NCI-H1930 (cell line): ENCODE measurements at places on chromosomes 3 and 15.
A peak's percentile ranks its signal among the peaks of the same experiment; 100 is the strongest.

DNA sequence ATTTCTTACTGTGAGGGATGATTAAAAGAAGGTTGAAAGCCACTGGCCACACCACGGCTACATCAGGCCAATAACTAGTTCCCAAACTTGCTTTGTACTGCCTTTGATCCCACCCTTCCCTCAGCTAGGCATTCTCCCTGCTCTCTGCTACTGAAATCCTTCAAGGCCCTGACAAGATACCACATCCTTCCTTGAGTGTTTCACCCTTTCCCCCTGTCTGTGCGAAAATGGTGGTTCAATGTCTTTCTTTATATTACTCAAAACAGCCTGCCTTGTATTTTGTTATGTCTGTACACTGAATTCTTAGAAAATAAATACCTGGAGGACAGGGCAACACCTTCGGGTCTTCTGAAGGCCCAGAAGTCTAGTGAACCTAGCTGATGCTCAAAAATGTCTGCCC lies 932 bp upstream of the VPS8 start:
- no peak for DNase-seq

- no peak for DNase-seq
Measured at GRCh38 chr3:58629629-58630028, 36.9 kb downstream of the FAM3D start.

GRCh38 chr15:95793231-95793630 lies 537.3 kb upstream of the NR2F2 start:
- no peak for DNase-seq

GRCh38 chr3:88150371-88150770 lies 612 bp downstream of the C3orf38 start:
- DNase-seq: no peak

DNA sequence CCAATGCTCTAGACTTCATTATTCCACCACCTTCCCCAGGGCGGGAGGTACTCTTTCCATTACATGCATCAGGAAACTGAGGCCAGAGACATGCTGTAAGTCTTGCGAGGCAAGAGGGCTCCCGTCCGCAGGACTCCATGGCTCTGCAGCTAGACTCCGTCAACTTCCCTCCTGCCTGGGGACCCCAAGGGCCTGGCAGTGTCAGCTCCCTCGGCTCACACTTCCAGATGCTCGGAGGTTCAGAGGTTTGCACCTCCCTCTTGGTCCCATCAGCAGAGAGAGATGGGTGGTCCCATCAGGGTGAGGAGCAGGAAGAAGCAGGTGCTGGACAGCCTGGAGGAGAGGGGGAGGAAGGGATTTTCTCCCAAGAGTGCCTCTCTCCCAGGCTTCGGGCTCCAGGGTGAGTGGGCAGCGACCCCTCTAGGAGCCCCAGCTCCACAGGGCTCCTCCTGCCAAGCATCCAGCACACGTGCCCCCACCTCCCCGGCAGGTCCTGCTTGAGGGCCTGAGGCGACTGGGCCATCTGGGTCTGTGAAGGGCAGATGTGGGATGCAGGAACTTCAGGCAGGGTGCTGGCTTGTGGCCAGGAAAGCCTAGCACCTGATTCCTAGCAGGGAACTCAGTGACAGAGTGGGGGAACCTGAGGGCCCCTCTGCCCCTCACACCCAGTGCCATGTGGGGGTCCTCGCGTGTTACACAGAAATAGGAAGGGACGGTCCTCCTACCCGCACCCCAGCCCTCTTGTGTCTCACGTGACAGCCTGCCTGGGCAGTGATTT lies 9.3 kb downstream of the PAK6 start:
- no peak for DNase-seq

DNA sequence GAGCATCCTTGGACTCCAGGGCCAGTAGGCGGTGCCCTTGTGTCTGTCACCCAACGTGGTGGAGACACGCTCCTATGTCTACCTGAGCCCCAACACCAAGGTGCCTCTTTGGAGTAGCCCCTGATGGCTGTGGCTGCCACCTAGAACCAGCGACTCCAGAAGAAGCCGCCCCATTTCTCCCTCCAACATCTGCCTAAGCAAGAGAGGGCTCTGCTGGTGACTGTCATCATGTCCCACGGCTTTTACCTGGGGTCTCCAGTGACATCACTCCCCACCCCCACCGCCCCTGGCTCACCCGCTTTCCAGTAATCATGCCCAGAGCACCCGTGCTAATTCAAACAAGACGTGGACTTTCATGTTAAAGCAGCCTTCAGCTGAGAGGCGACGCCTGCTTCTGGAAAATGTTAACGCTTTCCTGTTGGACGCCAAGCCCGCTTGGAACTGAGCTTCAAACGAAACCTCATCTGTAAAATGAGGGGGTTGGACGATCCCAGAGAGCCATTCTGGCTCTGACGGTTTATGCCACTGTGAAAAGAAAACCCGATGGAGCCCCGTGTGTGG lies 57.0 kb downstream of the ISG20 start:
- no peak for DNase-seq

GRCh38 chr3:95002438-95003046 lies 939.7 kb downstream of the NSUN3 start:
- no peak for DNase-seq

GRCh38 chr15:31262901-31263671 lies 63.5 kb upstream of the KLF13 start:
- DNase-seq: no peak

DNA sequence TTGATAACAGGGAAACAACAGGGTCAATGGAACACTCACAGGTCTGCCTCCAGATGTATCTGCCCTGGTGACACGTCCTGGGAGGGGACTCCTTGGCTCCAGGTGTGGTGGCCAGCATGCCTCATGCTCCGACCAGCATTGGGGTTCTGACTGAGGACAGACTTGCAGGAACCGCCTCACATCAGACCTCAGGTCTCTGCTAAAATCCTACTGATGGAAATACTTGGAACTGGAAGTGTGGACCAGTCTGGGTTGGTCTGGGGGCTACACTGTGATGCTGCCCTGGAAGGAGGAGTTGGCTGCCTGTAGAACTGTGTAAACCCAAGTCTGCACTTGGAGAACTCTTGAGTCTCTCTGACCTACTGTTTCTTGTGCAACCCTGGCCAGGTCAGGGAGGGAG lies 17.1 kb upstream of the KY start:
- DNase-seq: no peak

DNA sequence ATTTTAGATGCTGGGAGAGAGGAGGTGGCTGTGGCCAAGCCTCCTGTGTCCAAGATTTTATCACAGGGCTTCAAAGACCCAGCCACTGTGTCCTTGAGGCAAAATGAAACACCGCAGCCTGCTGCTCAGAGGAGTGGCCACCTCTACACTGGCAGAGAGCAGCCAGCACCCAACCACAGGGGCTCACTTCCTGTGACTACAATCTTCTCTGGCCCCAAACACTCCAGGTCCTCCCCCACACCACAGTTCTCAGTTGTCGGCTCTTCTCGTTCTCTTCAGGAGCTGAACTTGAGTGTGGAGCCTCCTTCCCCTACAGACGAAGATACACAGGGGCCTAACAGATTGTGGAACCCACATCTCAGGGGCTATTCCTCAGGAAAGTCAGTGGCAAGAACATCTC lies 45.6 kb downstream of the CDAN1 start:
- DNase-seq: no peak

- no peak for DNase-seq
Measured at GRCh38 chr3:117562000-117562399, 852.4 kb downstream of the TUSC7 start.

DNA sequence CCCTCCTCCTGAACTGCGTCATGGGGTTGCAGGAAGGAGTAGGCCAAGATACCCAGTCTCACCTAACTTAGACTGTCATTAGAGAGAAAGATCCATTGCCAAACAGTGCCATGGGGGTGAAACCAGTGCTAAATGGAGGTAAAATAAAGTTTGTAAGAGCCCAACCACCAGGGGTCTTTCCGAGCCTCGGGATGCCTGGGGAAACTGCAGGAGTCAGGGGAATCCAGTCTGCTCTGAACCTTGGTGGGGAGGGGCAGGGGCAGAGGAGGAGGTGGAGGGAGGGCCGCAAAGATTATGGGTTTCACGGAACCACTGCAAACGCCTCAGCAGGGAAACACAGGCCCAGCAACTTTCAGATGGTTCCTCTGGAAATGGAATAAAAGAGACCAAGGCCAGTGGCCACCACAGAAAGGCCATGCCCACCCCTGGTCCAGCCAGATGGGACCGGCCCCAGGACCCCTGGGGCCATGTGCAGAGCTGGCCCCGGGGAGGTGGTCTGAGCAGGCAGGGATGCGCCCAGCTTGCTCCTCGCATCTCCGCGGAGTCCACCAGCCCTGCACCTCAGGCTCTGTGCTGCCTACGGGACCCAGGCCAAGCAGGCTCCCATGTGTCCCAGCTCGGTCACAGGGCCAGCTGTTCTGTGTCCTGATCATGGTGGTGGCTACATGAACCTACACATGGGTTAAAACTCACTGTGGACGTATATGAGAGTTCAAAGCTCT lies 19.8 kb upstream of the GP9 start:
- DNase-seq: no peak

- peak; percentile 89 for DNase-seq
Measured at GRCh38 chr15:77346245-77347036, 73.5 kb downstream of the PEAK1 start.

GRCh38 chr15:82850731-82851130 lies 41.3 kb downstream of the WHAMM start:
- DNase-seq: no peak

DNA sequence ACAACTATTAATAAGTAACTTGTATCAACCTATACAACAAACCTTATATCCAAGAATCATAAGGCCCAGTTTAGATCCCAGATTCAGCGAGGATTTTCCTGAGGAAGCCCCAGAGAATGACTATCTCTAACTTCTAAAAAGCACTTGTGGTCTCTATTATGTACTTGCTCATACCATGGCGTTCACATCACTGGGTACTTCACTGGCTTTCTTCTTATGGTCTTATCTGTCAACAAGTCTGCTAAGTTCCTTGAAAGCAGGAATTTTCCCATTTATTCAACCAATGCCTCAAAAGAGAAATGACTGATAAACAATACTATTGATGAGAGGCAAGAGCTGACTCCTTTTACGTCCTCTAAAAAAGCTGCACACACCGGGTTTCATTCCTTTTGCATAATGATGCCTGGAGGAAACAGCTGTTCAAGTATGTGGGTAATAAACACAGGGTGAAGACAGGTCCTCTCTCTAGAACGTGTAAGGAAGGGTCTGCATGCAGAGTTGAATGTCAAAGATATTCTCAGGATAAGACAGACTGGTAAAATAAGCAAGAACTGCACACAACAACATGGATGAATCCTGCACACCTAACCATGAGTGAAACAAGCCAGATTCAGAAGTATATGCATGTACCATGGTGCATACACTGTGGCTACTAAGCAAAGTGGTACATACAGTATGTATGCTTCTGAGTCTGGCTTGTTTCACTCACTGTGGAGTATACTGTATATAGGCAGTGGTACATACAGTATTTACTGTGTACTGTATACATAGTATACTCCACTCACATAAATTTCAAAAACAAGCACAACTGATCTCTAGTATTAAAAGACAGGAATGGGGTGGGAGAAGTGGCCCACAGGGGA lies 408.7 kb downstream of the SHQ1 start:
- no peak for DNase-seq

- no peak for DNase-seq
Measured at GRCh38 chr3:5645692-5646410, 458.3 kb downstream of the EDEM1 start.

GRCh38 chr3:46960081-46960701 lies 16.4 kb downstream of the CCDC12 start:
- DNase-seq: no peak

DNA sequence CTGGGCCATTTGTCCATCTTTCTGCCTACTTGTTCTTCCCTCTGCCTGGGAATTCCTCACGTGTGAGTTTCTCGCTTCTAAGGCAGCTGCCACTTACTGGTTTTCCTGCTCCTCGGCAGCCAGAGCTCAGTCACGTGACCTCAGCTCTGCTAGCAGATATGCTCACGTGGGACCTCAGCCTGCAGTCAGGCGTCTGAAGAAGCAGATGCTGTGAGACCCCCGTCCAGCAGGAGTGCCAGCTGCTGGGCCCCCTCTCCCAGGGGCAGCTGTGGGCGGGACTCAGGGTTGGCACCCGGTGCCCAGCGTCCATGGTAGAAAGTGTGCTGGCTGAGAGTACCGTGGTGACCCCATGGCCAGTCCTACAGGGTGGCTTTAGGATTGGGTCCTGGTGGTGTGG lies 161.3 kb upstream of the TLE3 start:
- DNase-seq: no peak

- no peak for DNase-seq
Measured at GRCh38 chr3:105835606-105836005, 33.2 kb downstream of the CBLB start.

GRCh38 chr15:25987638-25988037 lies 124.5 kb upstream of the ATP10A start:
- DNase-seq: no peak

DNA sequence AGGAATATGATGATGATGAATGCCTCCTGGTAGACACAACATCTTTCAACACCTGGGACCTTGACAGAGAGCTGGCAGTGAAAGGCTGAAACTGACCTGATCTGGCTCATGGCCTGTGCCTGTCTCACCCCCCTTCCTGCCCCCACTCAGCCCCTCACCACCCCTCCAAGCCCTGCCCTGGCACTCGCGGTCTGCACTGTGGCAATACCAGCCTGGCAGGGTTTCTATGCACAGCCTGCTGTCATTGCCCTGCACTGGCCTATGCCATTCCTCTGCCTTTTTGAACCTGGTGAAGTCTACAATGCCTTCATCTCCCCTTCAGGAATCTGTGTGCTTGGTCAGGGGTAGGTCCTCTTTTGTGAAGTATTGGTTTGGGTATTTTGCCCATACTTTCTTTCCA lies 56.5 kb downstream of the ACAD9 start:
- no peak for DNase-seq

- DNase-seq: no peak
Measured at GRCh38 chr15:32987067-32987466, 207.4 kb downstream of the FMN1 start.

- DNase-seq: no peak
Measured at GRCh38 chr15:83061680-83062079, 5.4 kb downstream of the BTBD1 start.
